ENCODE measurements at places on chromosomes 6 and 20.

DNA sequence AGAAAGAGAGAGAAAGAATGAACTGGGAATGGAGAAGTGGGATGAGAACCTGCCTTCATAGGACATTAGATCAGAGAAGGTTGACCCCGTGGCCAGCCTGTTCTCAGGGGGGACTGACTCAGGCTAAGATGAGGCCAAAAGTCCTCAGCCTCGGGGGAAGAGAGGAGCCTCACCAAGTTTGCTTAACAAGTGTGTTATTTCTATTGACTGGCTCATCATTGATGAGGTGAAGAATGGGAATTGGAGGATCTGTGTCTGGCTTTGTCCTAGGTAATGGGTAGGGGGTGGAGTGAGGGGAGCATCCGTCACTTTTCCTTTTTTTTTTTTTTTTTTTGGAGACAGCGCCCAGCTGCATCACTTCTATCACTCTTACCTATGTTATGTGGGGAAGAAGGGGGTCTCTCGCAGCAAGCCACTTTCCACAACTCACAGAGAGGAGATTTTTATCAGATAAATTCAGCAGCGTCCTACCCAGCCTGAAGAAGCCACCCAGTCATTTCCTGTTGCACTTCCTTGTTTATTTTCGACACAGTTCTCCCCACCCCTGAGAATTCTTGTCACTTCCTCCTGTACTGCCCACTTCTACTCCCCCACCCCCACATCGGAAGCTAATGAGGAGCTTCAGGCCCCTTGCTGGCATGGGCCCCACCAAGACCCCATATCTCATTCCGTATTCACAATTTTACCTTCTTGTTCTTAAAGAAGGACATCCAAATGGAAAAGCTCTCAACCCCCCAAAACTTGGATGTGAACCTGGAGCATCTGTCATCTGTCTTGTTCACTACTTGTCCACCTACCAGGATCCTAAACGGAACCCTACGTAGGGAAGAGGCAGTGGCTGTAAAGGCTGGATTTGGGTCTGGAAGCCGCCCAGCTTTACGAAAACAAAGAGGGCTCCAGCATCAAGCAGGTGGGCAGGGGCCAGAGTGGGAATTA is 2.8 kb upstream of the RNASET2 start:
- no peak for DNase-seq

DNA sequence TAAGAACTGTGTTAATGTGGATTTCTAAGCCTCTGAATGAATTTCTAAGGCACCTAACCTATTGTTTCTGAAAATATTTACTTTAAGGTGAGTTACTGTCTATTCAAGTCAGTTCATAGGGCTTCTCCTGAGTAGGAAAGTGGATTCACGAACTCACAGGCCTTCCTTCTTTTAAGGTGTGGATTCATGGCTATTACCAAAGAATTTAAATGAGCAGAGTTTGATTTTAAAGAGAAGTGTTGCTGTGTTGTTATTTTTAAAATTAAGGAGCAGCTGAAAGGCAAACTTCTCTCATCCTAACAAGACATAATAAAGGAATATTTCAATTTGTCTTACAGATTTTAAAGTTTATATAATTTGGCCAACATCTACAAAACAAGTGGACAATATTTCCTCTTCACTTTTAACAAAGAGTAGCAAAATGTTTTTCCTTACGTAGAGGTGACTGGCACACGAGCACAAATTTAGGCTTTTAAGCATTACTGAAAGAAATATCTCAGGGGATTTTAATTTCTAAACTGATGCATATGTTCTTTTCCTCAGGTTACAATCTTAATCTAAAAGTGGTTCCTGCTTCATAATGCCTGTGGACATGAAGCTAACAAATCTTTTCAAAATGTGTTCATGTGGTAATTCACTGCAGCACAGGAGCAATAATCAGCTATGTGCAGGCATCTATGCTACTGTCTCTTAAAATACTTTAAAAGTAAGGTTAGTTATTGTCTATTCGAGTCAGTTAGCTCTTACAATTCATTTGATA is 602 bp upstream of the TSPYL4 start:
- no peak for DNase-seq

DNA sequence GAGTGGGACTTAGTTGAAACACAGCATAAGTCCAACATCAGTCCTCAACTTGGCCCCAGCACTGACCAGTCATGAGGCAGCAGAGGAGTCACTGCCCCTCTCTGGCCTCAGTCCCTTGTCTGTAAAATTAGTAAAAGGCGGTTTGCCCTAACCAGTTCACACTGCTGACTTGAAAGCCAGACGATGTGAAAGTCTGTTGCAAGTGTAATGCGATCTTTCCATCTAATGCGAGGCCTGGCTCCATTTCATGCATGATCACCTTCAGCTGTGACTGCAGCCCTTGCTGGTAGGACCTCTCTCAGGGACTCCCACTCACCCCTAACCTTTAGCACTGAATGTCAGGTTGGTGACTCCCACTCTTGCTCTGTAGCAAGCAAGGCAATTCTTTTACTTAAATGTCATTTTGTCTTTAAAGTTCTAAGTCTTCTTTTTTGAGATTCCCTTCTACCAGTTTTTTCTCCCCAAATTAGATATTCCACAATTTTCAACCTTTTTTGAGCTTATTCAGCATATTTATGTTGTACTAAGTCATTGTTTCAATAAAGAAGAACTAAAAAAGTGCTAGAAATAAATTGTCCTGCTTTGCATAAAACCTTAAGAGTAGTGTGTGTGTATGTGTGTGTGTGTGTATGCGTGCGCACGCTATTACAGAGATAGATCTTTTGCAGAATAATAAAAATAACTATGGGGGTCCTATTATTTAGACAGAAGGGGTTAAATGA is 245.5 kb downstream of the PACRG start:
- no peak for DNase-seq

- DNase-seq = no peak
Observed at GRCh38 chr20:31587545-31588389, 17.3 kb upstream of the ID1 start.

GRCh38 chr6:14174226-14174625 is 56.7 kb downstream of the CD83 start:
- no peak for DNase-seq

GRCh38 chr20:37342231-37343177 is 3.4 kb upstream of the SRC start:
- DNase-seq = no peak

DNA sequence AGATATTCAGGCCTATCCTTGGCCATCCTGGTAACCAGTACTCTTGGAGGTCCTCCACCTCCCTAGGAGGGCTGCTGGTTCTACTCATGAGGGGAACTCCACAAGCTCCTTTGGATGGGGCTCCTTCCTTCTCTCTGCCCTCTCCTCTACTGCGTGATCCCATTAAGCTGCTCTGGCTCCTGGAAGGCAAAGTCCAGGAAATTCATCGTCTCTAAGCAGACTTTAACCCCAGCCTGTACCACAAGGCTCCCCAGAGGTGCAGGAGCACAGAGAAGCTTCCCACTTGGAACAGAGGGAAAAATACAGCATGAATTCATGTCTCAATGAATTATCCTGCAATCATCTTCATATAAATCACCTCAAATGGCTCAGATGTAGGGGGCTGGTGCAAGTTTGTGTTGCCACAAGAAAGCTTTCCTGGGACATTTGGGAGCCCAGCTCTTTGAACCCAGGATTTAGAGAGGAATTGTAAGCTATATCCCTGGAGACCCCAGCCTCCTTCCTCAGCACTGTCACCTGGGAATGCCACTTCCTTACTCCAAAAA is 355.4 kb downstream of the CDC5L start:
- no peak for DNase-seq

DNA sequence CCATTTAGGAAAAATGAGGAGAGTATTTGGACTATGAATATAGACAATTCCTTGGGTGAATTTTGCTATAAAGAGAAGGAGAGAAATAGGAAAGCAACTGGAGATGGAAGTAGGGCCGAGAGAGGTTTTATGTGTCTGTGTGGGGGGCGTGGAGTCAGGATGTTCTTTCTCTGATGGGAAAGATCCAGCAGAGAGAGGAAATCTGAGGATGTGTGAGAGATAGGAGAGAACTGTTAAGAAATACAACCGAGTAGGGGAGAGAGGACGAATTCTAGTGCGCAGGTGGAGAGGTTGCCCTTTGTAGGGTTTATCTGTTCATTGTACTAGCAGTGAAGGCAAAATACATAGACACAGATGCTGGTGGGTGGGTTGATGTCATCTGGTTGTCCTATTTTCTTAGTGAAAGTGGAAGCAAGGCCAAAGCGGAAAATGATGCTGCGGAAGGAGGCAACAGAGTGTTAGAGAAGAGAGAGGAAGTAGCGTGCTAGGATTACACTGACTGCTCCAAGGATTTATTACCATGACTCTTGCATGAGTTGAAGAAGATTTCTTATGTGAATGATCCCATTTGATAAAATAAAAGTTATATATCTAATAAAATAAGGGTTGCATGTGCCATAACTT is 57.7 kb downstream of the CLVS2 start:
- no peak for DNase-seq

DNA sequence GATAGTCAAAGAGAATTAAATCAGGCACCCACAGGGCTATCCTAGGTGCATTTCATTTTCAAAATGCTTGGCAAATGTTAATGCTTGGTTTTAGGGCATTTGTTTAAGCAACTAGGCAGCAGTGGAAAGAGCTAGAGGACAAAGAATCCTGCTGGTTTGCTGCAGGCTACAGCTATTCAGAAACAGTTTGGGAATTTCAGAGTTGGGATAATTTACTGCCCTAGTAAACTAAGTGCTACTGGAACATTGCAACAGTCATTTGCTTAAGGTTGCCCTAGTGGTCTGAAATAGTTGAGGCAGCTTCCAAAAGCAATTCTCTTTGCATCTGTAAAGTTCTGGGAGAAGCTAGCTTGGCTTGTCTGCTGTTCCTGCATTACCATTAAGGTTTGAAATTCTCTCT is 312.7 kb downstream of the LAMA2 start:
- DNase-seq = no peak

GRCh38 chr6:117573006-117573680 is 29.2 kb downstream of the GOPC start:
- DNase-seq = no peak

- no peak for DNase-seq
Observed at GRCh38 chr20:32762754-32763201, 593 bp downstream of the DNMT3B start.

- DNase-seq = no peak
Observed at GRCh38 chr6:134398453-134398852, 80.5 kb upstream of the SGK1 start.

GRCh38 chr6:1143655-1144054 is 168.2 kb upstream of the FOXQ1 start:
- no peak for DNase-seq

- peak; percentile 76 for DNase-seq
Observed at GRCh38 chr6:6927521-6928361, 180.0 kb upstream of the RREB1 start.

- DNase-seq = no peak
Observed at GRCh38 chr6:112044196-112044595, 9.7 kb upstream of the CCN6 start.

DNA sequence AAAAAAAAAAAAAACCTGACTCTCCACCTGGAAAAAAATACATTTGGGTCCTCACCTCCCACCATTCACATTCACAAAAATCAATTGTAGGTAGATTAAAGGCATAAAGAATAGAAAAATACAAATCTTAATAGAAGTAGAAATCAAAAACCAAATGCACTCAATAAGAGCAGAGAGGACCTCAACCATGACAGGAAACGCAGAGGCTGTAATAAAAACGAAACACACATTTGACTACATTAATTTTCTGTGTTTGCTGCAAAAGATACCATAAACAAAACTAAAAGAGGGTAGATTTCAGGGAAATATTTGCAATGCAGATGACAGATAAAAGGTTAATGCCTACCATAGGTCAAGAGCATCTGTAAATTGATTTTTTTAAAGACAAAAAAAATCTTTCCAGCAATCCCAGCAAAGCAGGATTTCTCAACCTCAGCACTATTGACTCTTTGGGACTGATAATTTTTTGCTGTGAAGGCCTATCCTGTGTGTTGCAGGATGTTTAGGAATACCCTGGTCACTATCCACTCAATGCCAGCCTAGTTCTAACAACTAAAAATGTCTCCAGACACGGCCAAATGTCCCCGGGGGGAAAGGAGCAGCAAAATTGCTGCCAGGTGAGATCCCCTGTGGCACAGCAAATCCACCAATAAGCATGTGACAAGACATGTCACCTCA is 9.1 kb downstream of the ETV7 start:
- no peak for DNase-seq

DNA sequence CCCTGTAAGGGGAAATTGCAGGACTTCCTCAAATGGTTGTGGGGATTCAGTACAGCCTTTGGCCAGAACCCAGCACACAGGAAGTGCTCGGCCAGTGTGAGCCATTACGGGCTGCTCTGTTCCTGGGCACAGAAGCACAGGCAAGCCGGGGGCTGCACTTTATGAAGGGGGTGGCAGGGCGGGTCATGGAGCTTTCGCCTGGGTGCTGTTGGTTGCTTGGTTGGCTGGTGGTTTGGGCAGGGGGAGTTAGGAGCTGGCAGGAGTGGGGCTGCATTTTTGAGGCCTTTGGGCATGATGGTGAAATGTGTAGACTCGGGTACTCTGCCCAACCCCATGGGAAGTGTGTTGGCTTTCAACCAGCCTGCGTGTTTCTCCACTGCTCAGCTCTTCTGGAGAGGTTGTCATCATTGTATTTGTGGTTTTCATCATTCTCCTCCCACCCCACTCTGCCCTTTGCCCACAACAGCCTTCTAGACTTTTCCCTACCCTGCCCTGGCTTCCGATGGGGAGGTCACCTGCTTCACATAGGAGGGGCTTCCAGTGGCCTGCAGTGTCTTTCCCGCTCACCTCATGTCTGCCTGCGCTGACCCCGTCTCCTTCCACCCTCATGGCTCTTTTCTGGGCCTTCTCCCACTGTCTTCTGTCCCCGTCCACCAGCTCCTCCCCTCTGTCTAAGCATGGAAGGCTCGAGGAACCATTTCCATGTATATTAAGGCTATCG is 16.1 kb upstream of the RBM38 start:
- no peak for DNase-seq

DNA sequence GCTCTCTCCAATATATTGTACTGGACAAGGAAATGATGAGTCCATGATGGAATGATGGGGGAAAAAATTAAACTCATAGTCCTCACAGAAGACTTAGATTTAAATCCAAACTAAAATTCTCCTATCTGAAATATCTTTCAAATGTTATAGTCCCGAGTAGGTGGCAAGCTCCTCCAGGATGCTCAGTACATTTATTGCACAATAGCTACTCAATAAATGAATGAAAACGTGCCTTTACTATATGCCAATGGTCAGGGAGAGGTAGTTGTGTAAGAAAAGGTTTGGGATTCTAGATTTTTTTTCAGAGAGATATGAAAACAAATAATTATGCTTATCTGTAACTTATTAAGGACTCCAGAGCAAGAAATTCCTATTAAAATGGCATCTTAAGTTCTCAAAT is 32.8 kb downstream of the HS3ST5 start:
- no peak for DNase-seq

- no peak for DNase-seq
Observed at GRCh38 chr6:34603707-34604106, 47.6 kb upstream of the SPDEF start.

DNA sequence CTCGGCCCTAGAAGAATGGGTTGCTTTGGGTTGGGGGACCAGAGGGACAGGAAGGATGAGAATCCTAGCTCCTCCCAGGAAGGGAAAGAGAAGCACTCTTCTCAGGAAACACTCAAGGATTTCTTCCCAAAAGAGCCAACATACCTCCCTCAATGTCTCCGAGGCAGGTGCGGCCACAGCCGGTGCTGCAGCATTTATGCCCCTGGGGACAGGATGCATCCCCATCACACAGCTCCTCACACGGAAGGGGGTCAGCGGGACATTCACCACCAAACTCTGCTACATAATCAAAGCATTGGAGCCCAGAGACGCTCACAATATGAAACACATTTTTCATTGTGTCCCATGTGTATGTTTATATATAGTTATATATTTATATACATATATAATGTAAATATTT is 14.8 kb downstream of the WFDC3 start:
- DNase-seq = no peak
